ENCODE measurements at places on chromosomes 12 and 14. TPM values are rescaled to one million over a fixed set of nuclear protein-coding genes. Genes with fewer than 3 reads are reported as not detected.

GRCh38 chr14:81273521-81273920 lies 52.8 kb upstream of the GTF2A1 start:
- no peaks in the 10 kb centered on the region for H3K36me3 ChIP-seq
- DNase-seq = no peak
- H3K4me1 ChIP-seq = peaks cover 12% of the 10 kb centered on the region
- H3K4me3 ChIP-seq = no peak overlapping the region
- no peak overlapping the region for H3K27ac ChIP-seq

- peaks cover 14% of the 10 kb centered on the region for H3K27me3 ChIP-seq
- peak overlapping the region; percentile 10 for H3K4me3 ChIP-seq
- no peaks in the 10 kb centered on the region for H3K36me3 ChIP-seq
- H3K4me1 ChIP-seq = peaks cover 13% of the 10 kb centered on the region
- peak overlapping the region; percentile 67 for H3K27ac ChIP-seq
These were observed 6.0 kb downstream of the GALNT9 start for GRCh38 chr12:132323171-132324010.

PRPH gene
- total RNA-seq = not detected

GRCh38 chr14:105700622-105701288 lies 174.4 kb downstream of the TMEM121 start:
- no peaks in the 10 kb centered on the region for H3K27me3 ChIP-seq
- H3K4me3 ChIP-seq = no peak overlapping the region
- H3K27ac ChIP-seq = no peak overlapping the region
- no peak for DNase-seq

GRCh38 chr12:119780786-119781434 lies 96.2 kb downstream of the CIT start:
- no peak for DNase-seq
- no peaks in the 10 kb centered on the region for H3K27me3 ChIP-seq
- H3K36me3 ChIP-seq = peaks cover 51% of the 10 kb centered on the region
- H3K4me1 ChIP-seq = no peaks in the 10 kb centered on the region
- no peak overlapping the region for H3K4me3 ChIP-seq

GRCh38 chr14:21014761-21015190 lies 10.1 kb downstream of the NDRG2 start:
- peak; percentile 83 for DNase-seq
- no peak overlapping the region for H3K27ac ChIP-seq
- H3K27me3 ChIP-seq = peaks cover 21% of the 10 kb centered on the region
- H3K4me1 ChIP-seq = no peaks in the 10 kb centered on the region
- H3K4me3 ChIP-seq = no peak overlapping the region

DNA sequence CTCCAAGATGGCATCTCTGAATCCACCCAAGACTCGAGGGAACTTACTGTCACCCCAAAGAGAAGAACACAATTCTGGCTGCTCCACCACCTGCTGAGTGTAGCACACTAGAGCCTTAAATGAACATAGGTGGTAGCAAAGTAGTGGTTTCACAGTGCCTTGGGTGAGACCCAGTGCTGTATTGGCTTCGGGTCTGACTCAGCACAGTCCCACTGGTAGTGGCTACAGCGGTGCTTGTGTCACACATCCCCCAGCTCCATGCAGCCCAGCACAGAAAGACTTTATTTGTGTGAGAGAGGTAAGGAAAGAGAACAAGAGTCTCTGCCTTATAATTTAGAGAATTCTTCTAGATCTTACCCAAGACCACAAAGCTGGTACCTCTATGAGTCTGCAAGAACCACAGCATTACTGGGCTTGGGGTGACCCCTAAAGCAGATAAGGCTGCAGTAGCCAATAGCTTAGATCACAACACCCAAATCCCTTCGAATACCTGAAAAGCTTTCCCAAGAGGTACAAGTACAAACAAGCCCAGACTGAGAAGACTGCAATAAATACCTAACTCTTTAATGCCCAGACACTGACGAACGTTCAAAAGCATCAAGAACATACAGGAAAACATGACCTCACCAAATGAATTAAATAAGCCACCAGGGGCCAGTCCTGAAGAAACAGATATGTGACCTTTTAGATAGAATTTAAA lies 83.3 kb upstream of the SLC38A4 start:
- no peaks in the 10 kb centered on the region for H3K36me3 ChIP-seq
- H3K4me3 ChIP-seq = no peak overlapping the region
- peaks cover 22% of the 10 kb centered on the region for H3K27me3 ChIP-seq
- H3K4me1 ChIP-seq = no peaks in the 10 kb centered on the region
- no peak for DNase-seq

COX14 gene
- total RNA-seq = 47.9 TPM

- H3K4me1 ChIP-seq = no peaks in the 10 kb centered on the region
- H3K36me3 ChIP-seq = no peaks in the 10 kb centered on the region
- no peak overlapping the region for H3K27ac ChIP-seq
- H3K4me3 ChIP-seq = no peak overlapping the region
These were observed 828.3 kb upstream of the TMEM132C start for GRCh38 chr12:127438512-127439244.

DNA sequence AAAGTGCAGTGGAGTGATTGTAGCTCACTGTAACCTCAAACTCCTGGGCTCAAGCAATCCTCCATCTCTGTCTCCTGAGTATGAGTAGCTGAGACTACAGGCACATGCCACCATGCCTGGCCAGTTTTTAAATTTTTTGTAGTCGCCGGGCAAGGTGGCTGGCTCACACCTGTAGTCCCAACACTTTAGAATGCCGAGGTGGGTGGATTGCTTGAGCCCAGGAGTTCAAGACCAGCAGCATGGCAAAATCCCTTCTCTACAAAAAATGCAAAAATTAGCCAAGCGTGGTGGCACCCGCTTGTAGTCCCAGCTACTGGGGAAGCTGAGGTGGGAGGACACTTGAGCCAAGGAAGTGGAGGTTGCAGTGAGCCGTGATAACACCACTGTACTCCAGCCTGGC lies 219.5 kb downstream of the KLHL28 start:
- no peak for DNase-seq
- H3K4me3 ChIP-seq = no peak overlapping the region

GRCh38 chr14:76773188-76773885 lies 12.1 kb downstream of the VASH1 start:
- no peak overlapping the region for H3K4me3 ChIP-seq
- no peaks in the 10 kb centered on the region for H3K27me3 ChIP-seq
- H3K27ac ChIP-seq = no peak overlapping the region
- no peaks in the 10 kb centered on the region for H3K36me3 ChIP-seq

DNA sequence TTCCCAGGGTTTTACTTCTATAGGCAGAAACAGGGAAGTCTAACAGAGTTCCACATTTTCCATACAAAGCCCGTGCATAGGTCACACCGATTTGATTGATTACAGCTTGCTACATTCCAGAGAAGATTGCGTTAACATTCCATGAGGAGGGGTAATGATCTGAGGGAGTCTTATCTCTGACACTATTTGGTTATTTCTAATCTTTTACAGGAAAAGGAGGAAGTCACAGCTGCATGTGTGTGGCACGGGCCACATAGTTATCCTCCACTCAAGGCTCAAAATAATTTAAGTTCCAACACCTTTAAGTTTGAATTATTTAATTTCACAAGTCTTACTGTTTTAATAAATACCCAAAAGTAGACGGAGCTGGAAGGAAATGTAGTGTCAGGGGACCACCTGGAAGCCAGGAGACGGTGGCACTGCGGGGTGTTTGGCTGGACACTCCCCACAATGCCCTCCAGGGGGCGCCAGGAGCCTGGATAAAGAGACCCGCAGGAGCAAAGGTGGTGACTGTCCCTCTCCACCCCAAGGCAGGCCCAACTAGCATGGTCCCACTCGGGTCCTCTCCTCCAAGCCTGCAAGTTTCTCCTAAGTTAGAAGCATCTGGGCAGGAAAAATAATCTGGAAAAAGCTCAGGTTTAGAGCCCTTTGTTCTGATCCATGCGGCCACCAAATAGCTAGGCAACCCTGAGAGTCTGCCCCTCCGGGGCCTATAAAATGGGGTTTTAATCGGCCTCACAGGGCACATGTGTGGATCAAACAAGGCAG lies 20.2 kb downstream of the KRT8 start:
- no peak overlapping the region for H3K27ac ChIP-seq
- H3K4me3 ChIP-seq = no peak overlapping the region
- H3K27me3 ChIP-seq = peaks cover 5% of the 10 kb centered on the region

GRCh38 chr12:98823012-98823411 lies 177.9 kb downstream of the APAF1 start:
- DNase-seq = no peak
- no peaks in the 10 kb centered on the region for H3K4me1 ChIP-seq
- H3K36me3 ChIP-seq = no peaks in the 10 kb centered on the region
- H3K4me3 ChIP-seq = no peak overlapping the region

- no peaks in the 10 kb centered on the region for H3K27me3 ChIP-seq
- peaks cover 1% of the 10 kb centered on the region for H3K36me3 ChIP-seq
- peaks cover 52% of the 10 kb centered on the region for H3K4me1 ChIP-seq
- H3K27ac ChIP-seq = no peak overlapping the region
- no peak overlapping the region for H3K4me3 ChIP-seq
- DNase-seq = no peak
These were observed 3.8 kb upstream of the NUMB start for GRCh38 chr14:73462048-73462715.

DNA sequence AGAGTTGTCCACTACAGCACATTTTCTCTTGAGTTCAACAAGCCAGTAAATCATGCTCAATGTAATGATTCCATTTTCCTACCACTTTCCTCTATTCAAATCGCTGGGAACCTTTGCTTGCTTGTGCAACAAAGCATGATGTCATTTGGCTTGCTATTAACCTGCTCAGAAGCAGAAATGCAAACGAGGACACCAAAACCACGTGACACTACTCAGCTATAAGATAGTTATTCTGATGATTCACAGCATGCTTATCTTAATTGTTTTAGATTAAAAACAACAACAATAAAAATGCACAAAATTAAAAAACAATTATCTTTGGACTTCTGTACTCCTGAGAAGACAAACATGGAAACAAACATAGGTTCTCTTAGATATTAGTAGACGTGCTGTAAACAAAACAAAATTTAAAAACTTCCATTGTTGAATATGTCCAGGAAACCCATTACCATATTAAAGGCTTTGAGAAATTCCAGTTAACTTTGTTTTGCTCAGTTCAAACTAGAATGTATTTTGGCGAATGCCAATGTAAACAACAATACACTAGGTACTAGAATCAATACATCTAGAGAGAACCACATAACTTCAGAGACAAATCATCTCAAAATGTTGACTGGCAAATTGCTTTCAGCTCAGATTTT lies 77.5 kb upstream of the KRAS start:
- DNase-seq = no peak
- no peak overlapping the region for H3K27ac ChIP-seq
- peaks cover 14% of the 10 kb centered on the region for H3K4me1 ChIP-seq
- peaks cover 19% of the 10 kb centered on the region for H3K27me3 ChIP-seq

DNA sequence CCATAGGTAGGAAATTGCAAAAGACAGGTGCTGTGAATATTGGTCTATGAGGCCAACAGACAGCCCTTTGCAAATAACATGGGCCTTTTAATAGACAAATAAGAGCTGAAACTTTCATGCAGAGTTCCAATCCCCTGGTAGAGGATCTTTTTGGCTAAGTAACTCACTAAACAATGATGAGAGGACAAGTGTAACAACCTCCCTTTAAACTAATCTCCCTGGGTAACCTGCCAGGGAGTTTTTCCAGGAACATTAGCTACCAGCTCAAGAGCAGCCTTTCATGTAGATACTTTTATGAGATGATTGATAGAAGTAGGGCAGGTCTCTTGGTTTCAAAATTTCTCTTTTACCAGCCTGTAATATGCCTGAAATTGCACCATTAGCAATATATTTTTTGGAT lies 13.8 kb upstream of the CACNA1C start:
- no peak for DNase-seq
- H3K27ac ChIP-seq = no peak overlapping the region
- H3K4me1 ChIP-seq = peaks cover 13% of the 10 kb centered on the region
- H3K36me3 ChIP-seq = no peaks in the 10 kb centered on the region

ENDOU gene
- not detected for total RNA-seq

KERA gene
- total RNA-seq = not detected

- no peaks in the 10 kb centered on the region for H3K4me1 ChIP-seq
- no peak overlapping the region for H3K4me3 ChIP-seq
- H3K36me3 ChIP-seq = no peaks in the 10 kb centered on the region
- no peak for DNase-seq
- no peak overlapping the region for H3K27ac ChIP-seq
- H3K27me3 ChIP-seq = no peaks in the 10 kb centered on the region
These were observed 26.2 kb downstream of the PAWR start for GRCh38 chr12:79664518-79664917.

DNA sequence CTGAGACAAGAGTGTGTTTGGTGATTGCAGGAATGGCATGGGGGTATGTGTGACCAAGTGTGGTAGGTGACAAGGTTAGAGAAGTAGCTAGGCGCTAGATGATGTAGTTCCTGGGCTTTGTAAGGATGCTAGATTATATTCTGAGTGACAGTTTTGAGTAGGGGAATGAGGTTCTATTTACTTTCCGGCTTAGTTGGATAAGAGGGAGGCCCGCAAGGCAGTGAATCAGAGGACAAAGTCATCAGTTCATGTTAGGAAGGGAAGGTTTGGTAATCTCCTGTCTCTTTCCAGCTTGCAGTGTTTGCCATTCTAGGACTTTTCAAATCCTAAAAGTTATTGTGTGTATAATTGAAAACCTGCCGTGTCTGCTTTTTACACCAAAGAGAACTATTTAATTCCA lies 45.0 kb downstream of the CFAP54 start:
- no peak overlapping the region for H3K27ac ChIP-seq
- H3K4me1 ChIP-seq = peaks cover 3% of the 10 kb centered on the region
- no peaks in the 10 kb centered on the region for H3K36me3 ChIP-seq
- H3K27me3 ChIP-seq = peaks cover 15% of the 10 kb centered on the region
- no peak overlapping the region for H3K4me3 ChIP-seq
- no peak for DNase-seq

DNA sequence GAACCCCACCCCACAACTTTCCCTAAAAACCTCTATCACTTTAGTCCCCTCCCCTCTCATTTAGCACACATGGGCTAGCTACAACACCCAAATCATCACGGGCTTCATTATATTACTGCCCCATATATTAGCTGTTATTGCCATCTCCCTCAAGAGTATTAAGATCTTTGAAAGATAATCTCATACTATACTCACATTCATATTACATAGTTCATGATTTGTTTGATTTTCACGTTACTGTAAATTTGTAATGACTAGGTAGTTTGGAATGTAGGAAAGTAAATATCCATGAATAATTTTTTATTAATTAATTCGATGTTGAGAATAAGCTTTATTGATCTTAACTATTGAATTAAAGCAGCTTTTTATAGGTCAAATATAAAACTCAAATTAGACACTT lies 7.9 kb downstream of the DICER1 start:
- peaks cover 36% of the 10 kb centered on the region for H3K4me1 ChIP-seq
- no peak overlapping the region for H3K27ac ChIP-seq
- H3K36me3 ChIP-seq = peaks cover 53% of the 10 kb centered on the region

- no peak overlapping the region for H3K4me3 ChIP-seq
- peaks cover 46% of the 10 kb centered on the region for H3K27me3 ChIP-seq
- peaks cover 2% of the 10 kb centered on the region for H3K4me1 ChIP-seq
- no peaks in the 10 kb centered on the region for H3K36me3 ChIP-seq
- DNase-seq = no peak
These were observed 153.6 kb downstream of the PHLDA1 start for GRCh38 chr12:75877763-75878621.

RNASE7 gene
- not detected for total RNA-seq

TSPAN8 gene
- not detected for total RNA-seq

GRCh38 chr12:124559182-124560017 lies 8.0 kb downstream of the NCOR2 start:
- no peaks in the 10 kb centered on the region for H3K27me3 ChIP-seq
- no peak overlapping the region for H3K27ac ChIP-seq
- no peak overlapping the region for H3K4me3 ChIP-seq
- DNase-seq = no peak
- H3K4me1 ChIP-seq = peaks cover 17% of the 10 kb centered on the region

- H3K27ac ChIP-seq = no peak overlapping the region
- H3K36me3 ChIP-seq = no peaks in the 10 kb centered on the region
These were observed 392.2 kb downstream of the SEC23A start for GRCh38 chr14:38710881-38711280.

- H3K4me1 ChIP-seq = peaks cover 14% of the 10 kb centered on the region
- DNase-seq = no peak
- H3K27me3 ChIP-seq = peaks cover 2% of the 10 kb centered on the region
- no peak overlapping the region for H3K4me3 ChIP-seq
These were observed 22.3 kb upstream of the STK38L start for GRCh38 chr12:27221625-27222387.
